GM04504 (cell line): ENCODE measurements at places on chromosomes 4 and X.

GRCh38 chrX:67436867-67437266 lies 107.0 kb upstream of the AR start:
- DNase-seq, result no peak

GRCh38 chr4:167784826-167785225 lies 307.5 kb upstream of the ANXA10 start:
- DNase-seq, result no peak

GRCh38 chr4:83138946-83139345 lies 24.4 kb upstream of the PLAC8 start:
- DNase-seq, result no peak

DNA sequence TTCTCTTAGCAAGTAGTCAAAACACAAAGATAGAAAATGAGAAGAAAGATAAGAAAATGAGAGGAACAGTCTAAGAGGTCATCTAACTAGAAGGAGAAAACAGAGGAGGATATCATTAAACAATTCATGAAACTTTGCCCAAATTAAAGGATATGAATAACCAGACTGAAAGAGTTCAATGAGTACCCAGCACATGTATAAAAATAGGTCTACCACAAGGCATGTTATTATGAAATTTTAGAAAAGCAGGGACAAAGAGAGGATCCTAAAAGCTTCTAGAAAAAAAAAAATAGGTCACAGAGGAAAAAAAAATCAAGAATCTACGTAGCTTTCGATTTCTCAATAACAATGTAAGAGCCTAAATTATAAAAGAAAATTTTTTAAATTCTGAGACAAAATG lies 118.5 kb downstream of the WDFY3 start:
- DNase-seq, result no peak

- DNase-seq, result no peak
These were observed 260.4 kb downstream of the SMARCA1 start for GRCh38 chrX:129262912-129263311.
